ENCODE measurements at places on chromosomes 5 and 9.

DNA sequence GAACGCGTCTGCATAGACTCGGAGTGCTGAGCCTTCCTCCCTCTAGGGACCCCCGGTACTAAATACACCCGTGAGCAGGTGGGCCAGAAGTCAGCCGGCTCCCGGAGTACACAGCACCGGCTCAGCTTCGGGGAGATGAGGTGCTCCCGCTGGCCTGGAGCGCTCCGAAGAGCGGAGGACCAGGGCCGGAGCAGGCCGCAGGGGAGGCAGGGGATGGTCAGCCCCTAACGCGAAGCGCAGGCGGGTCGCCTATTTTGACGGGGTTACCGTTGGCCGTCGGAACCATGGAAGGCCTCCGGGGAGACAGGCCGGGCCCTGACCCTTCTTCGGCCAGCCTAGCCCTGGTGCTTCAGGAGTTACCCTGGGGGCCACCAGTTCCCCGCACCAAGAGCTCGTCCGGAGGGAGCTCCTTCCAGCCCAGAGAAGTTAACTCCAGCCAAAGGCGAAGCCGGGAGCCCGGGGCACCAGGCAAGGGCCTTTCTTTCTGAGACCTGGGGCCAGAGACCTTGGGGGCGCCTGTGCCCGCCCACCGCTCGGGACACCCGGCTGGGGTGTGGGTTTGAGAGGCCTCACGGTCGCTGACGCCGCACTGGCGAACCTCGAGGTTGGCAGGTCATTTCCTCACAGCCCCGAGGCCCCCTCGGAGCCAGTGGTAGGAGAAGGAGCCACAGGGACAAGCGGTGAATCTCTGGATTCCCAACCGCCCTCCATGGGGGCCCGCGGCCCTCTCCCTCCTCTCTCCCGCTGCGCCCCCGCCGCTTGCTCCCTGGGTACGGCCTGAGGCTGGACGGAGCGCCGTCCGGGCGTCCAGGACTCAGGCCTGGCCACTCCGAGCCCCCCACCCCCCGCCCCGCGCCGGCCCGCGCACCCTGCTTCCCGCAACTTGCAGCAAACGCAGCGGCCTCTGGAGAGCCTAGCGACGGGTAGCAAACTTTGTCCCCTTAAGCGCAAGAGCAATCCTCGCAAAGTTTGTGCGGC is 3.4 kb upstream of the IRX4 start:
- no peak for DNase-seq

- DNase-seq, result no peak
Measured at GRCh38 chr5:139116100-139116655, 82.0 kb downstream of the SIL1 start.

DNA sequence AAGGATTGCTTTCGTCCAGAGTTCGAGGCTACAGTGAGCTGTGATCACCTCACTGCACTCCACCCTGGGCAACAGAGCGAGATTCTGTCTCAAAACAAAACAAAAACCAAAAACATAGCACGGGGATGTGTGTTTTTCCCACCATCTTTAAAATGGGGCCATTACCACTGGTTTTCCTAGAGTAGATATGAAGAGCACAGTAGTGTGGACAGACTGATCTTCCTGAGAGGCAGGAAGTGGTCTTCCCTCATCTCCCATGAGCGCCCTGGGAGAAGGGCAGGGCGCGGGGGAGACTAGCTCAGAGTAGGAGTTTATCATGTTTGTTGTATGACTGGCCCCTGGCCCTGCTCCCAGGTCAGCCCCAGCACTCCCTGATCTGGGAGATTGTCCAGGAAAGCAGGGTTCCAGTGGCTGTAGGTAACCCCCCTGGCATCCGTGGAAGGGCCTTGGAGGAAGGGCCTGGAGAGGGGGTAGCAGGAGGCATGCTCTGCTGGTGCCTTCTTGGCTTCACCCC is 2.3 kb downstream of the SUSD3 start:
- DNase-seq, result no peak

DNA sequence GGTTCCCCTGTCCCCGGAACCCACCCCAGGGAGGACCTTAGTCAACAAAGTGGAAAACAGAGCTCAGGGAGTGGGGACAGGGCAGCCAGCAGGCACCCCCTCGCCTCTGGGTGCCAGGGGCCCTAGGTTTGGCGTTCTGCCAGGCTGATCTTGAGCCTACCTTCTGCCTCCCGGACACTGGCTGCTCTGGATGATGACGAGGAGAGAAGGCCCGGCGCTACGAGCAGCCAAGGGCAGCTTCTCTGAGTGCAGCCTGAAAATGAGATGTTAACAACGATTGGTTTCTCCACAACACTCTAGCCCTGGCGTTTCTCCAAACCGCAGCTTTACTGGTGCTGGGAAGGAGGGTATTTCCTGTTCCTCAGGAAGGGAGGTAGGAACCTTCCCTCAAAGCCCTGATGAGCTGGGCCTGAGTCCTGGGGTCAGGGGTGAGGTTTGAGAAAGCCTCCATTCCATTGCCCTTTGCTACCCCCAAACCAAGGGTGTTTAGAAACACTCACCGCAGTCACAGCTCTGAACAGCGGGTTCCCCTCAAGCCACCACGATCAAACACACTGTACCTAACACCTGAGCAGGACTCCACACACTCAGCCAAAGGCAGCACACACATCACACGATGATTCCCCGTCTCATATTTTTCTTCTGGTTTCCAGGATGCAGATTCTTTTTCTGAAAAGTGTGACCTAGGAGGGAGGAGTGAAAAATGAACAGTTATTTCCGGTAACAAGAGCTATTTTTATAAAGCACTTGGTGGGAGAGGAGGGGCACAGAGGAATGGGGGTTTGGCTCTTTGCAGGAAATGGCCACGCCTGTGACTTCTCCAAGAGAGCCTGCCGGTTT is at the start of gene STING1:
STING1 (minus strand) TSS at position 709 of the 840 bp plus-strand sequence. CDS start 1,054 bp downstream, outside the sequence.
- DNase-seq, result peak; percentile 71

DNA sequence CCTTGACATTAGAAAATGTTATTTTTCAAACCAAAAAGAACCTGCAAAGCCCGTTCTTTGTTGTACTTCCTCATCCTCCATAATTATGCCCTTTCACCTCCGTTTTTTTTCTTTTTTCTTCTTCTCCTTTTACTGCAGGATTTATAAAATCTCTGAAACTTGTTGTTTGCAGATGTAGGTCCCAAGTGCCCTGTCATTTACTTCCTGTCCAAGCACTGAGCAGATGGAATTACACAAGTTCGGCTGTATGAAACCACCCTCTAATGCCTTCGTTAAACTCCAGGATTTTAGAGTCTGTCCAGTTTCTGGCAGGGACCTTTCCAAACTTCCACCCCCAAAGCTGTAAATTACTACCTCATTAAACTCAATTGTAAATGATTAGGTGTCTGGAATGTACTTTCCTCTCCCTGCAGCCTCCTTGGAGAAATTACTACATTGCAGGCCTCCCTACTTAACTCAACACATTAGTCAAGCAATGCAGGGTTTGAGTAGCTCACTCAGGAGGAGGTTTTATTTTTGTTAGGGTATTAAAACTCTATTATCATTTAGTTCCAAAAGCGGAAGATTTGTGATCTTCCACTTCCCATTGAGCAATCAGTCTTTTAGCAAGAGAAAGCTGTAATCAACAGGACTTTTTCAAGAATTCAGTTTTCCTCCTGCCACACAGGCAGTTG is 125.6 kb upstream of the LPAR1 start:
- DNase-seq, result no peak

DNA sequence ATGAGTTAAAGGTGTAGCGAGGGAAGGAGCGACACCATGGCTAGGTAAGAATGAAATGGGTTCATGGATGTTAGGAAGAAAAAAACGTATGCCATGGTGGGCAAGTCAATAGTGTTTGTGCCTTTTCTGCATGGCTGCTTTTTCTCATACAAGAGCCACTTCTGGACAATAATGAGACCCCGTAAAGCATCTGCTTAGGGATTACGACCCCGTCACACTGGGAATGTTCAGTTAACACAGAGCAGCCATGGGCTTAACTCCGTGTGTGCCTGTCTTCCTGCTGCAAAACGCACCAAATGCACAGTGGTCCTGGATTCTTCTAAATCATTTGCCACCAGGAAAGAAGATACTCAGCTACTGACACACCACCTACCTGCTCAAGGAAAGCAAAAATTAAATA is 81.8 kb downstream of the NFIB start:
- no peak for DNase-seq

DNA sequence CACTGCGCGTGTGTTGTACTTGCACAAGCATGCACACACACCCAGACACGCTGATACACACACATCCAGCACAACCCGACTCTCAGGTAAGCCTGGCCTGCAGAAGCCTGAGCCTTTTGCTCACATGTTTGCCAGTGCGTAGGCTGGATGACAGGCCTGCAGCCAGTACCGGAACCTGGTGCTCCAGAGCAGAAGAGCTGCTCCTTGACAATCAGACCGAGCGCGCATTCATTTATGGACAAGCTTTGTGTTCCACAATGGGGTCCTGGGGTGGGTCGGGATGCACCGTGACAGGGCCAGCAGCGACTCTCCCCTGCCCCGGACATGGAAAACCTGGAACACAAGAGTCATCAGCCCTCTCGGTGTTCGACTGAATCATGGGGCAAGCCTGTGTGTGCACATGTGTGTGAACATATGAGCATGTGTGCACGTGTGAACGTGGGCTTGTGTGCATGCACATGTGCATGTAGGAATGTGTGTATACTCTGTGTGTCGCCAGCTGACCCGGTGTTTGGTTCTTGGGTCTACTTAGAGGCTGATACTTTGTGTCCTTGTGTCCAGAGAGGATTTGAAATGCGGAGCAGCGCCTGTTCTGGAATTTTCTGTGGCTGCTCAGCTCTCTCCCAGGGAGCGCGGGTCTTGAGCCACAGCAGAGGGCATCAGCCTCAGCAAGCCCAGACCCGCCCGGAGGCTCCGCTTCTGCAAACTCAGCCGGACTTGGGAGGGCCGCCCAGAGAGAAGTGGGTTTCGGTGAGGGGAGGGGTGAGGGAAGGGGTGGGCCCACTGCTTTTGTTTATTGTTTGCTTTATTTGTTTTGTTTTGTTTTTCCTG is 32.2 kb downstream of the IRX4 start:
- no peak for DNase-seq

GRCh38 chr9:124720429-124721108 is 50.5 kb downstream of the NR6A1 start:
- no peak for DNase-seq

- DNase-seq, result no peak
Measured at GRCh38 chr5:13909271-13909670, 35.2 kb downstream of the DNAH5 start.

GRCh38 chr9:112011051-112011620 is 114.5 kb downstream of the UGCG start:
- no peak for DNase-seq

DNA sequence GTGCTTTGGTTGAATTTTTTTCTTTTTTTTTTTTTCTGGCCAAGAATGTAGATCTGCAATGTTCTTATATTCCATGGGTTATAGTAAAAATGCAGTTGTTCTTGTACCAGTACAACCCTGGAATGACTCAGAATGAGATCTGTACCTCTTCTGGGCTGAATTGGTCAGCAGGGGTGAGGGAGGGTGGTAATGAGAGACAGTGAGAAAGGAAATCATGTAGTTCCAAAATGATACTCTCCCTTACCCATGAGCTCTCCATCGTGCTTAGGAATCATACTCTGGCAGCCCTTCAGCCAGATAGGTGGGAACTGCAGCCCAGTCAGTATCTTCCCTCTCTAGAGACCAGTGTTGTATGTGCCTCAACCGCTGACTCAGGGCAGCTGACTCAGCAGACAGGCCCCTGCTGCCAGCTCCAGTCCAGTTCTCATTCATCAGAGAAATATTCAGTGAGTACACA is 2.1 kb upstream of the GLIS3 start:
- peak; percentile 20 for DNase-seq

- no peak for DNase-seq
Measured at GRCh38 chr9:33250458-33250995, 10.6 kb downstream of the SPINK4 start.

DNA sequence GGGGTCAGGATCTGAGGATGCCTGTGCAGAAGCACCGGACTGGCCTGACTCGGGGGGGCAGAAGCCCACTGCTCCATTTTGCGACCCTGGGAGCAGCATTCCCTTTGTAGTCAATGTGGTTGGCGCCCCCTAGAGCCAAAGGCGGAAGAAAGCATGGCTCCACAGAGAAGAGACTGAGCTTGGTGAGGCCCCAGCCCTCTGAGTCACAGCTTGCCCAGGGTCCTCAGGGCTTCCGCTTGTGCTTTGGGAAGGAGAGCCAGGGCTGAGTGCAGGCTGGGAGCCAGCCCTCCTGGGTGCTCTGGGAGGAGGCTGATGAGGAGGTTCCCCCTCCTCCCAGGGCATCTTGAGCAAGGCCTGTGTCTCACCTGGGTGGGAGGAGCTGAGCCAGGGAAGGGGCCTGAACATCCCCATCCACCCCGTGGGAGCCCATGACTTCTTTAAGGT is 5.5 kb upstream of the AQP3 start:
- DNase-seq, result peak; percentile 75

- no peak for DNase-seq
Measured at GRCh38 chr9:13369431-13369830, 89.9 kb upstream of the MPDZ start.

DNA sequence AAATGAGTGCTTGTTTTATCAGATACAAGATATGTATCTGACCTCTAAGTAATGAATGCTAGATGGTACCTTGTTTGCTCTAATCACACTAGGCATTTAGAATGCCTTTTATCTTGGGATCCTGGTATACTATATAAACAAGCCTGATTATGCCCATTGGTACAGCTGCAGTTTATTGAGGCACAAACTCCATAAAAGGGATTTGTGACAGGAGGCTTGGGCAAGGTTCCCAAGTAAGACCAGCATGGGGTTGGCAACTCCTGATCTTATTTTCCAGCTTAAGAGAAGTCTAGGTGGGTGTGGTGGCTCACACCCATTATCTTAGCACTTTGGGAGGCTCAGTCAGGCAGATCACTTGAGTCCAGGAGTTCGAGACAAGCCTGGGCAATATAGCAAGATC is 93.9 kb upstream of the DMRT1 start:
- no peak for DNase-seq

- DNase-seq, result no peak
Measured at GRCh38 chr9:21615018-21615417, 132.9 kb upstream of the IFNE start.

DNA sequence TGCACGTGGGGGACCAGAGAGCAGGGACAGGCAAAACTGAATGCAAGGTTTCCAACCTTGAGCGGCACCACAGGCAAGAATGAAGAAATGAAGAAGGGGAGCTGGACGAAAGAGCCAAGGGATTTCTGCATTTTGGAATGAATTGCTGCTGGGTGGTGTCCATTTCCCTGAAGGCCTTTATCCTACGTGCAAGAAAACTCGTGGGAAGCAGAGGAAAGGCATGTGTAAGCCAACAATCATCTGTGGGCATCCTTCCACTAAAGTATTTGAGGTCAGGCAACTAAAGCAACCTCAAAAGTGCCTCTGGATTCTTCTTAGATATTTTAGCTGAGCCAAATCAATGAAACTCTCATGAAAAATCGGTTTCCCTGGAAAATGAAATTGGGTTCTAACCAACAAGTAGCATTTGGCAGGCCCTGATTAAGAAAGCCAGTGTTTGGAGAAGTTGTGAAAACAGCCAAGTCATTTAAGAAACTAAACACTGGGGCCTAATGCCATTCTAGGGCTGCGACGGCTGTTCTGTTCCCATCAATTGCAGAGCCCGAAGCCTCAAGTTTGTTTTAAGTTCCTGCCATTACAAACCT is 4.7 kb upstream of the TGFBI start:
- DNase-seq, result no peak

- no peak for DNase-seq
Measured at GRCh38 chr9:125652759-125653158, 54.2 kb downstream of the MAPKAP1 start.
